ENCODE measurements at places on chromosomes 3 and 15.

DNA sequence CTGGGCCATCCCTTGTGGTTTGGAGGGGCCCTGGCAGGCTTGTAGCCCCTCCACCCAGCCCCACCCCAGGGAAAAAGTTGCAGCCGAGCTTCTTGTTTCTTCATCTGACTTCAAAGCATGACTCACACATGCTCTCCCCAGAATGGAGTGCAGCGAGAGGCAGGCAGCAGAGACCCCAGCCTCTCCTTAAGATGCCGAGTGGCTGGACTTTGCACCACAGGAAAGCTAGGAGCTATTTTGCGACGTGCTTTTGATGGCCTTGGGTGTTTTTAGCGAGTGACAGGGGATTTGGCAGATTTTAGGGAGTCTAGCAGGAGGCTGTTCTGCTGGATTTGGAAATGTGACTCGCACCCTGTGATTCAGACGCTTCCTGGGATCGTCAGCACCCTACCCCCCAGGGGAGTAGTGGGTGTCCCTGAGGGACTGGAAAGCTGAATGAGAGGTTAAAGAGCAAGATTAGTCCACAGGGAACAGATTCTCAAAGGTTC is 14.2 kb downstream of the BAHD1 start:
- no peak for DNase-seq

- no peak for DNase-seq
These were observed 1.8 kb upstream of the SRGAP3 start for GRCh38 chr3:9251055-9251786.

GRCh38 chr3:174219738-174220137 is 639.4 kb upstream of the NAALADL2 start:
- no peak for DNase-seq

GRCh38 chr3:185988080-185988815 is 50.4 kb upstream of the TRA2B start:
- no peak for DNase-seq

DNA sequence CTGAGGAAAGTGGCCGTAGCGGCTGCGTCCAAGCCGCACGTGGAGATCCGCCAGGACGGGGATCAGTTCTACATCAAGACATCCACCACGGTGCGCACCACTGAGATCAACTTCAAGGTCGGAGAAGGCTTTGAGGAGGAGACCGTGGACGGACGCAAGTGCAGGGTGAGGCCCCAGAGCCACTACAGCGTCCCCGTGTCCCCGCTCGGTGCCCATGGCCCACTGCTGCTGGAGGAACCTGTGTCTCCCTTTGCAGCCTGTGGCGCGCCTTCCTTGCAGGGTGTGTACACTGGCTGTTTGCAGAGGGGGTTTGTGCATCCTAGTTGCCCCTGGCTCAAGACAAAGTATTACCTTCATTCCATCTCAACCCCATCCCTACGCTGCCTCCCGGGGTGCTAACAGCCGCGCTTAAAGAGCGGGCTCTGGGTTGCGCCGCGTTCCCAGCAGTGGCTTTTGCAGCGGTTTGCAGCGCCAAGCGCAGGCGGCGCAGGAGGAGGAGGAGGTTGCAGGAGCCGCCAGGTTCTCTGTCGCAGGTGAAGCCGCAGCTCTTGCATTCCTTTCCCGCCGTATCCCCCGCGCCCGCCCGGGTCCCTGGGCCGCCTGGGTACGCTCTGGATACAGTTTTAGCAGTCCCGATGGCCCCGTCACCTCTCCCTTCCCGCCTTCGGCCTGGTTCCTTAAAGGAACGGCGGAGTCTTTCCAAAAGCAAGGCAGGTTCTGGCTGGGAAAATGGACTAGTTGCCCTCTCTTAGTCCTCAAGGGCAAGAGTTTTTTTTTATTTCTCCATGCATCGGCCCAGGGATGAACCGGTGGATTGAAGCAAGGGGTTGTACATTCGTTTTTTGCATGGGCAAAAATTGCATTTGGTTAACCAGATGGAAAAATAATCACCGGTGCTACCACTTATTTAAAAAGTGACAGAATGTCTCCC is 1.2 kb downstream of the CRABP1 start:
- no peak for DNase-seq

GRCh38 chr3:111768571-111769100 is 90.4 kb upstream of the PHLDB2 start:
- DNase-seq, result no peak

GRCh38 chr15:47737477-47737876 is 20.2 kb downstream of the SEMA6D start:
- DNase-seq, result no peak

GRCh38 chr15:71937650-71938311 is 127.4 kb downstream of the NR2E3 start:
- DNase-seq, result no peak

- no peak for DNase-seq
These were observed 334.9 kb upstream of the NR2F2 start for GRCh38 chr15:95995375-95996168.

GRCh38 chr3:194482196-194482593 is 4.6 kb downstream of the ATP13A3 start:
- DNase-seq, result no peak

- DNase-seq, result no peak
These were observed 76.9 kb upstream of the ICE2 start for GRCh38 chr15:60555806-60556205.

DNA sequence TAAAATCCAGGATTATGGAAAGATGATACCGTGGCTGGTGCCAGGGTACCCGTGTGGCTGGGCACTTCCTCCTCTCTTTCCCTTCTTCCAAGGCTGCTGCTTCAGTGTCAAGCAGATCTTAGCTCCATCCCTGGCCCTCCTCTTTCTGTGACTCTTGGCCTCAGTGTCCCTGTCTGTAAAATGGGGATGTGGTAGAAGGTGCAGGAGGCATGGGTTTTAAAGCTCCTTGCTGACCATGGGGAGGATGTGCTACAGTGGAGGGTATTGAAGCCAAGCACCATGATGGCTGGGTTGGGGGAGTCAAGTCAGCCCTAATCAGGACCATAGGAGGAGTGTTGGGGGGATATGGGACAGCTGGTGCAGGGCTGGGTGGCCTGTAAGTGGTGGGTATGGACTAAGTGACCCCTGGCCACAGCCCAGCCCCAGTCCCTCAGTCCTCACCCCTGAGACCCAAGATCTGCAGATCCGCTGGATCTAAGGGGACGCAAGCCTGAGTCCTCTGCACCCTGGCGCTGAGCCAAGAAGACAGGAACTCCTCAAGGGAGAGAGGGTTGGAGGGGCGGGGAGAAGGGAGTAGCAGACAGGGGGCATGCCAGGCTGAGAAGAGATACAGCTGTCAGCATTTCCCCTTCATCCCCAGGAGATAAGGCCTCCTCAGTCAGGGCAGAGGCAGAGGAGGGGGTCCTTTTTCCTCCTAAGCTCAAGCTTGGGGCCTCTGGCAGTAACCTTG is 12.0 kb downstream of the PTH1R start:
- no peak for DNase-seq

- no peak for DNase-seq
These were observed 235.5 kb downstream of the PTPRG start for GRCh38 chr3:61796911-61797310.

- no peak for DNase-seq
These were observed 19.6 kb downstream of the CHRD start for GRCh38 chr3:184399410-184399809.

DNA sequence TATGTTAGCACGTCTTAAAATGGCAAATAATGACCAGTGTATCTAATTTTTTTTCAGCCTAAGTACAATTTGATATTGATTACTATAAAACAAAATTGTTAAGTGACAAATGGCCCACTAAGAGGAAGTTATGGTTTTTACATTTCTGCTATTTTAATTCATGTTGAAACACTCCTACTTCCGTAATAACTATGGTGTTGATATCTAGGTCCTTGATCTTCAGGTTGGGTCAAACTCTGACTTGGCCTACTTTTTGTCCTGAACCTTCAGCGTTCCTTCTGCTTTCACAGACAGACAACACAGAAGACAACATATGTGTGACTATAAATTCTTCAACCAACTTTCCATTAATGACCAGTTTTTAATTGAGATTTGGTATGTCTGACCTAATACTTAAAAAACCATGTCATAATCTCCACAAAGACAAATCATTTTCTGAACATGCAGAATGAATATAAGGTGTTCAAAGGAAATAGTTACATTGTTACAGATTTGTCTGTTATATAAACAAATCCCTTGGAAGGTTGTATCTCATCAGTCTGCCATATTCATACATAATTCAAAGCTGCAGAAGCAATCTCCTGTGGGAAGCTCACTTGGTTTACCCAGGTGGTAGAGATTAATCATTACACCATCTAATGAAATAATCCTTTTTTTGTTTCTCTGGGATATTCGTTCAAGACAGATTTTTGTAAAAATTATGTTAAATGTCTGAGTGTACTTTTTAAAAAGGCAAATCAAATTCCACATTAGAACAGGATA is 92.1 kb upstream of the TSPAN3 start:
- DNase-seq, result no peak

DNA sequence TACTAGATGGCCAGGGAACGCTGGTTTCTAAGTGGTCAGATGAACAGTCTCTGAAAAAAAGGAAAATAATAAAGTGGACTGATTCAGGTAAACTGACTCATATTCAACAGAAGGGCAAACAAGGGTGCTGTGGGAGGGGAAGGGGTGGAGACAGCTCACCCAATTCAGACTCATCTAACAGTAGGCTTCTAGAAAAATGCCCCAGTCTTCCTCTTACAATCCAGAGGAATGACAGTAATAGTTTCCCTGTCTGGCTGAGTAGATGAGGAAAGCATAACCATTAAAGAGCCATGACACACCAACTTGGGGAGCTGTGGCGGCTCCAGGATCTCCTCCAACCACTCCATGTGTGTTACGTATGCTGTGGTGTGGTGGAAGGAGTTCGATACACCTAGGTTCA is 231.4 kb upstream of the UMPS start:
- DNase-seq, result no peak

GRCh38 chr15:25397100-25397499 is 41.7 kb downstream of the UBE3A start:
- DNase-seq, result no peak

- DNase-seq, result no peak
These were observed 231.1 kb upstream of the PDZRN3 start for GRCh38 chr3:73855813-73856212.

GRCh38 chr3:21390136-21390535 is 360.9 kb downstream of the ZNF385D start:
- no peak for DNase-seq

DNA sequence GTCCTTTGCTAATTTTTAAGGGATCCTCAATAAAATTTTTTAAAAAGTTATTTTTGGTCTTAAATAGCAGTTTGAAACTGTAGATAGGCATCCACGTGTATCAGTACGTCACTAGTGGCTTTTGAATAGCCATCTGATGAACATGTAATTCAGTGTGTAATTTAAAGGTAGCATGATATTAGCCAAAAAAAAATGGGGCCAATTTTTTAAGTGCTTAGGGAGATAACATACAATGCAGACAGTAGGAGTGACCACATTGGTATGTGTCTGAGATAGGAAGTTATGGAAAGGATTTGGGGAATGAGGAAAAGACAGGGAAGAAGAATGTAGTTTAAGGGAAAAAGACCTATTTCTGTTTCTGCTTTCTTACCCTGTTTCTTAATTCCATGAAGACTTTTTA is 2.5 kb downstream of the AP4E1 start:
- DNase-seq, result no peak

- no peak for DNase-seq
These were observed 282.5 kb upstream of the TLE3 start for GRCh38 chr15:70379938-70380883.

DNA sequence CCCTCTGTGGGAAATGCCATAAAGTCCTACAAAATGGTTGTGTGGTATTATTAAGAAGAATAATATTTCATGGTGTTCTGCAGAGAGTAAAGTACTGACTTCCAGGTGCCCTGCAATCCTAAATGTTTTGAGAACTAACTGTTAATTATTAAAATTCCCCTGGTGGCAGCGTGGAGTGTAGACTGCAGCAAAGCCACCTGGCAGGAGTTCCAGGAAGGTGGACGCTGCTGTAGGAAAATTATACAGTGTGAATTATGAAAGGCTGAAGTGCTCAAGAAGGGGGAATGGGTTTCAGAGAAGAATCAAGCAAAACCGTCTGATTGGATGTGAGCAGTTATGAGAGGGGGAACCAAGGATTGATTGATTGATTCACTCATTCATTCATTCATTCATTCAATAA is 572.4 kb upstream of the PPP2R3A start:
- no peak for DNase-seq

- DNase-seq, result no peak
These were observed 3.3 kb downstream of the CRABP1 start for GRCh38 chr15:78343276-78344060.

DNA sequence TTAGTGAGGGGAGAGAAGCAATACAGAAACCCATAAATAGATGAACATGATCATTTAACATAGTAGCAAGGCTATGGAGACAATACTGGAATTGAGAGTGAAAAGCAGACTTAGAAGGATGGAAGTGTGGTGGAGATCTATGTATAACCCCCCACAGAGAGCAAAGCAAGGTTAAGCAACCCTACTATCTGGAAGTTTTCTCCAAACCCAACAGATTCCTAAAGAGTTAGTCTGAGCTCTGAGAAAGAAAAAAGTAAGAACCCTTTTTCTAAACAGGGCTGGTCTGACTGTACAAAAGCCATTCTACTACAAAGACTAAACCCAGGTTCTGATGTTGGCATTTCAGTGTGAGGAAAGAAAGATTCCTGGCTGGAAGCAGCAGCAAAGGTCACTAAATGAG is 153.2 kb downstream of the WNT5A start:
- DNase-seq, result no peak

DNA sequence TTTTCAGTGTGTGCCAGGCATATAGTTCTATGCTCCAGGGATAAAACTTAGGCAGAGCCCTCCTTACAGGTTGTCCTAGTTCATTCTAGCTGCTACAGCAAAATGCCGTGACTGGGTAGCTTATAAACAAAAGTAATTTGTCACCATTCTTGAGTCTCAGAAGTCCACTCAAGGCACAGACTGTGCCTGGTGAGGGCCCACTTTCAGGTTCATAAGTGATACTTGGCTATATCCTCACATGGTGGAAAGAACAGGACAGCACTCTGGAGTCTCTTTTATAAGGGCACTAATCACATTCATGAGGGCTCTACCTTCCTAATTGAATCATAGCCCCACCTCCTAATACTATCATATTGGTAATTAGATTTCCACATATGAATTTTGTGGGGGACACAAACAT is 80.1 kb downstream of the SPRED1 start:
- DNase-seq, result no peak

All from NT2/D1 (cell line).